Ureter (tissue), 1 donor: ENCODE measurements at places on chromosomes 7 and 10. TPM values are rescaled to one million over a fixed set of nuclear protein-coding genes. Genes with fewer than 3 reads are reported as not detected.

KIAA1217 gene
- 108 TPM for total RNA-seq

GRCh38 chr10:103712146-103712545, 143.2 kb downstream of the SH3PXD2A start:
- DNase-seq: no peak

DNA sequence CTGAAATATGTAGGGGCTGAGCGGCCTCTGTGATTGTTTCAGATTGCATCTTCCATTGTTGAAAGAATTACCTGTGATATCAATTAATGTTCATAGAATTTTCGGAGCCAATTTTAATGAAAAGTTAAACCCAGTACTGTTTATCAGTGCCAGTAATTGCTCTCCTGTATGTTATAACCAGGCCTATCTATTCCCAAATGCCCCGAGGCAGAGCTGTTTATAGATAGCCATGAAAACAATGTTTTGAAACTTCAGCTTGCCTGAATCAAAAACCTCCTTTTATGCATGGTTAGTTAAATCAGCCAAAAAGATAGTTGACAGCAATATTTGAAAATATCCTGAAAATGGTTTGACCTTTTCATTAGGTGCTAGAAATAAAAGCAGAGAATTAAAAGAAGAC, 50.1 kb upstream of the HDAC9 start:
- DNase-seq: no peak

PNLIPRP1 gene
- total RNA-seq: not detected

DNA sequence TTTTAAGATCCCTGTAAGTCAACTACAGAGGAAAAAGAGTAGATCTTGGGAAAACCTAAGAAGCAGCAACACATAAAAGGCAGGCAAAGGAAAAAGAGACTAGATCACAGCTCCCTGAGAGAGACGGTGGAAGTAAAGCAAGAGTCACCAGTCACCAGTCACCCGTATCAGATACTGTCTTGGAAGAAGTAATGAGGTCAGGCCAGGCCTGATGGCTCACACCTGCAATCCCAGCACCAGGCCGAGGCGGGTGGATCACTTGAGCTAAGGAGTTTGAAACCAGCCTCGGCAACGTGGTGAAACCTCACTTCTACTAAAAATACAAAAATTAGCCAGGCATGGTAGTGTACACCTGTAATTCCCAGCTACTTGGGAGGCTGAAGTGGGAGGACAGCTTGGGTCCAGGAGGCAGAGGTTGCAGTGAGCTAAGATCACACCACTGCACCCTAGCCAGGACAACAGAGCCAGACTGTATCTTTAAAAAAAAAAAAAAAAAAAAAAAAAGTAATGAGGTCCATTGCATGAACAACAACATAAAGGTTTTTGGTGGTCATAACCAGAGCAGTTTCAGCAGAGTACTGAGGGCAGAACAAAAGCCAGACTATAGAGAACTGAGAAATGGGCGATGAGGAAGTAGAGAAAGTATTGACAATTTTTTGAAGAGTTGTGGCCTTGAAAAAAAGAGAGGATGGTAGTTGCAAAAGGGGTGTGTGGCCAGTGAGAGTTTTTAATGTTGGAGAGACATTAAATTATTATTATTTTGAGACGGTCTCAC, 16.9 kb downstream of the ZNF713 start:
- no peak for DNase-seq

DNA sequence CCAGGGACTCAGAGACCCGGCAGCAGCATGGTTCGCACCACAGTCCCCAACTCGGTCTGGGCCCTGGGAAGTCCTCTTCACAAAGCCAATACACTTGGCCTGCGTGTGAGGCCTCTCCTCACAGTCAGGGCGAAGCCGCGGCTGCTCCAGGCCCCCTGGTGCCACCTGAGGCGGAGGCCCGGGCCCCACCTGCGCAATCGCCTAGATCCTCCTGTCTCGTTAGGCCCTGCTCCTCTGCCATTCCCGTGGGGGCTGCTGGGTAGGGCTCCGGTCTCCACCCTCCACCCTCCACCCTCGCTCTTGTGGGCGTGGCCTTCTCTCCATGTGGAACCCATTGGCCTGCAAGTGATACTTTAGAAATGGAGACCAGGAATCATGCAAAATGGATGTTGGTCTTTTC, 553.3 kb downstream of the INHBA start:
- DNase-seq: no peak

- no peak for DNase-seq
Observed at GRCh38 chr7:137696988-137697387, 149.8 kb downstream of the DGKI start.

DNA sequence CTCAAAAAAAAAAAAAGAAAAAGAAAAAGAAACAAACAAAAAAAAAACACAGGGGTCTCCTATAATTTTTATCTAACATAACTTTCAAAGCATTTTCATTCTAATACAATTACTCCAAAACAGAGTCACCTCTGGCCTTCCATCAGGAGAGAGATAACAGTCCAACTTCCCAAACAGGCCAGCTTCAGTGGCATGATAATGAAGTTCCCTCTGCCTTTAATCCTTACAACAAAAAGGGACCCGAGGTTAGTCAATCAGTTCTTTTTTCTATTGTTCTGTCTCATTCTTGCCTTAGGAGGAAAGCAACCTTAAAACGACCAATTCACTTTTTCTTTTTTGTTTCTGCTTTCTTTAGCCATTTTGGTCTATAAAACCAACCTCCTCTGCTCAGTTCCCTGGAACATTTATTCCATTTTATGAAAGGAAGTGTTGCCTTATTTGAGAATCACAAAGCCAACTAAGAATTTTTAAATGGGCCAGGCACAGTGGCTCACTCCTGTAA, 16.5 kb upstream of the FXYD4 start:
- DNase-seq: no peak

PDK4 gene
- total RNA-seq: 27.8 TPM

DNA sequence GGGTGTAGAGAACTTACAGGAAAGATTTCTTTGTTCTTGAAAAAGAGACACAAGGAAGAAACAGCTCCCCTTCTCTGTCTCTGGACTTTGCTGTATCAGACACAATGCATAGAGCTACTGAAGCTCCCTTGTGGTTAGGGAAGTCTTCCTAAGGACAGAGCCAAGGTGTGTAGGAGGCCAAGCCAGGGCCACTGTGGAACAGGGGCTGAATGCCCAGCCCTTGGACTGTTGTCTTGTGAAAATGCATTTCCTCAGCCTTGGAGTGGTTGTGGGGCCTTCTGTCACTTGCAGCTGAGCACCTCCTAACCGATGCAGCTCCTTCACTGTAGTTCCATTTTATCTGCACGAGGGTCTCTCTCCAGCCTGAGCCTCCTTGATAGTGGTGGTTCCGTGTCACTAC, 353.4 kb downstream of the CCSER2 start:
- DNase-seq: no peak

MAP3K8 gene
- 42.8 TPM for total RNA-seq

GRCh38 chr7:84251277-84251781, 56.7 kb upstream of the SEMA3A start:
- no peak for DNase-seq

GRCh38 chr7:117193564-117193963, 129.3 kb downstream of the WNT2 start:
- DNase-seq: no peak

ZPBP gene
- total RNA-seq: 1.2 TPM

DNA sequence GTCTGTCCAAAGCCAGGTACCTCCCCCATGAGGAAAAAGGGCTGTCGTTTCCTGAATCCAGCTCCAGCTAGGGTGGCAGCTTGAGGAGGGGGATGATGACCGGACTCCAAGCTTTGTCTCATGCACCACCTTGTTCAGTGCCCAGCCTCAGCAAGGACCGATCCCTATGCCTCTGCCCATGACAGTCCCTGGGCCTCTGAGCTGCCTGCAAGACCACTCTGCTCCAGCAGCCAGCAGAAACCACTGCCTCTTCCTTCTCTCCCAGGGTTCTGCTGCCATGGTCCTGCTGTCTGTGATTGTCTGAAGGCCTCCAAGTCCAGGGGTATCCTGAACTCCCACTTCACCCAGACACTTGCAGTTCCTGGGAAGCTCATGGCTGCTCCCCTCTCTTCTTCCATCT, 21.3 kb upstream of the GDF10 start:
- DNase-seq: no peak

SMKR1 gene
- 2.2 TPM for total RNA-seq

GRCh38 chr7:41323806-41324205, 379.1 kb downstream of the INHBA start:
- DNase-seq: no peak

DNA sequence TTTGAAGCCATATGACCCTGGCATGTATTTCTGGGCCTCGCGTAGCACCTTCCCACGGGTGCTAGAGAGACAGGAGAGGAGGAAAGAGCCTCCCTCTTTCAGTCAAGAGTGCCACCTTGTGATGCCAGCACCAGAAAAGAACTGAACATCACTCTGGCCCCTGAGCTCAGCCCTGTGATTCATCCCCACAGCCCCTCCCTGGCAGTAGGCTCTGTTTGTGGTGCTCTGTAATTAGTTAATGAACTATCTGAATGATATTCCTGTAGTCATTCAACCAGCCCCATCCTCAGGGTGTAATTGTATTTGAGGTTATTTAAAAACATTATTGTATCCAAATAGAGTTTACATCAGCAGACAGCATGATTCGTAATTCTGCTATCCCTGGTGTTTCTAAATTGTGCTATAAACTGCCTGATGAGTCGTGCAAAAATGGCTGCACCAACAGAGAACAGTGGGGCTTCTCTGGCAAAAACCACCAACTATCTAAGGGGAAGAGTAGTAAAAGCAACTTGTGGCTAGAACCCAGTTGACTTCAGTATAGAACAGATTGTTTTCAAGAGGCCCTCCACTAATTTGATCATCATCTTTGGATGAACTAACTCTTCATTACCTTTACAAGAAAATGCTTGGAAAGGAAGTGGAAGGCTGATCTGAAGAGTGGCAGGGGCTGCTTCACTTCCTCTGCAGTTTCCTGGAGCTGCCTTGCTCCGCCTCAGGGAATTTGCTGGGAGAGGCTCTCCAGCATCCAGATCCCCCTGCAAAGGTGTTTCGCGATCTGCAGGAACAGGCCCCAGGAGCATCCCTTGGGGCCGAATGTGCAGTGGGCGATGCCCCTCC, 23.7 kb upstream of the TIAL1 start:
- no peak for DNase-seq

DNA sequence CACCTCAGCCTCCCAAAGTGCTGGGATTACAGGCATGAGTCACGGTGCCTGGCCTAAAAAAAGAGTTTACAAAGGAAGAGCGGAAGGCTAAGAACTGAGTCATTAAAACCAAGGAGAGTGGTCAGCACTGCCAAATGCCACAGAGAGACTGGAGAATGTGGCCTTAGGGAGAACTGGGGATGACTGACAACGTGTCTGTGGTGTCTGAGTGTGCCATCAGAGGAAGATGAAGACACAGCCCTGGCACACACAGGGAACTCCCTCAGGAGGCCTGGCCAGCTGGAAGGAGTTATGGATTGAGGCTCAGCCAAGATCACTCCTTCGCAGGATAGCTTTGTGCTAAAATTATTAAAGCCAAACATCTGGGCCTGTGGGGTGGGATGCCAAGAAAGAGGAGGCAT, 3.9 kb upstream of the INA start:
- DNase-seq: no peak

GRCh38 chr7:20980232-20980631, 193.5 kb upstream of the SP8 start:
- DNase-seq: no peak

GRCh38 chr7:37342688-37343471, 105.8 kb downstream of the ELMO1 start:
- DNase-seq: no peak

GRCh38 chr7:5657901-5658300, 123.6 kb downstream of the RNF216 start:
- no peak for DNase-seq

PRKCQ gene
- 4.3 TPM for total RNA-seq

ADAM22 gene
- total RNA-seq: 26.4 TPM

ABCA13 gene
- 5.2 TPM for total RNA-seq

TUBB8 gene
- 0.78 TPM for total RNA-seq

DNA sequence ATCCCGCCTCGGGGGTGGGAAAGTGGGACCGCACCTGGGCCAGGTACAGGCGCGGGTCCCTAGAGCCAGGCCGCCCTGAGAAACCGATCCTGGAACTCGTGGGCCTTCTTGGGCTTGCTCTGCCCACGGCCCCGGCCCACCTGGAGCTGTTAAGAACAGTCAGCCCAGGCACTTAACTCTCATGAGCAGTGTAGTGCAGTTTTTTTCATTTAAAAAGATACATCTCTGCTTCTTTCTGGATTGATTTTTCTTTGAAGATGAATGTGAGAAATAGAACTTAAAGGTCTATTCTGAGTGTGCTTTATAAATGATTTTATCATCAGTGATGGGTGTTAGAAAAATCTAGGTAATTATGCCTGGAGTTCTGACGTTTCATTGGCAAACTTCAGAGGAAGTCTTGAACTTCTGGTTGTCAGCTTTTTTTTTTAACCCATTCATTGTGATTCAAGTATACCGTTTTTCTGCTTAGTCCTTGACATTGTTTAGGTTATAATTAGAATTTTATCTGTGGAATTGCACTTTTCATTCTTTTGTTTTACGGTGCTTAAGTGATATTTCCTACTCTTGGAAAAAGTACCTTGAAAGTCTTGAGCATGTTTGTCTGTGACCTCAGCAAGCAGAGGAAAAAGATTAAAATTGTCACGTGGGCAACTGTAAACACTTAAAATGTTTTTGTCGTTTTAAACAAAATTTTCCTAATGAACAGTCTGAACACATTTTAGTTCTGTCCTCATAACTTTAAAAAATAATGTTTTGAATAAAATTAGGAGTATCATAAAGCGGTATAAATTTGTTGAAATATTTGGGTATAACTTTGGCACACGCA, 906 bp downstream of the CDK1 start:
- no peak for DNase-seq

DNA sequence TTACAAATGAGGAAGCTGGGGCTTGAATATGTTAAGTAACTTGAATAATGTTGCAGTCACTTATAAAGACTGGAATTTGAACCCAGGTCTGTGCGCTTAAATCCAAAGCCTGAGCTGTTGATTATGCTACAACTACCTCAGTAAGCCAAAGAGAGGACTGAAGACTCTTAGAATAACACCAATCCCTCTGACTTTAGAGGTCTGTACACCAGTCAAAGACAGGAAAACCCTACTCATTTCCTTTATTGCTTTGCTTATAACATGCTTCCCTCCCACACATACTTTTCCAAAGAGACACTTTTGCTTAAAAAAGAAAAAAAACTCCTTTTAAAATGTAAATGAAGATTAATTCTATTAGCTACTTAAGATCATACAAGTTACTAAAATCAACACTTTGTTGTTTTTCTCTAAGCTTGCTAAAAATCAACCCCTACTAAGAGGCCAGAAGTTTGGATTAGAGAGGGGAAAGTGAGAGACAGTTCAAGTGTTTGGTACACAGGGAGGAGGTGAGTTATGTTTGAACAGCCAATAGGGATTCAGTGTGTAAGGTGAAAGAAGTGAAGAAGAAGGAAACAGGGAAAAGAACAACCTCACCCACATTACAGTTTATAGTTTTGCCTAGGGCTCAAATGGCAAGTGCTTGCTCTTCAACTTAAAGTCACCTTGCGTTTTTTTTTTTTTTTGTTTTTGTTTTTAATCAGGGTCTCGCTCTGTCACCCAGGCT, 74.8 kb downstream of the MDH2 start:
- no peak for DNase-seq
